ENCODE measurements at places on chromosomes 3 and 15.

- no peak for ATAC-seq
Measured at GRCh38 chr15:79562899-79563298, 130.8 kb downstream of the MINAR1 start.

DNA sequence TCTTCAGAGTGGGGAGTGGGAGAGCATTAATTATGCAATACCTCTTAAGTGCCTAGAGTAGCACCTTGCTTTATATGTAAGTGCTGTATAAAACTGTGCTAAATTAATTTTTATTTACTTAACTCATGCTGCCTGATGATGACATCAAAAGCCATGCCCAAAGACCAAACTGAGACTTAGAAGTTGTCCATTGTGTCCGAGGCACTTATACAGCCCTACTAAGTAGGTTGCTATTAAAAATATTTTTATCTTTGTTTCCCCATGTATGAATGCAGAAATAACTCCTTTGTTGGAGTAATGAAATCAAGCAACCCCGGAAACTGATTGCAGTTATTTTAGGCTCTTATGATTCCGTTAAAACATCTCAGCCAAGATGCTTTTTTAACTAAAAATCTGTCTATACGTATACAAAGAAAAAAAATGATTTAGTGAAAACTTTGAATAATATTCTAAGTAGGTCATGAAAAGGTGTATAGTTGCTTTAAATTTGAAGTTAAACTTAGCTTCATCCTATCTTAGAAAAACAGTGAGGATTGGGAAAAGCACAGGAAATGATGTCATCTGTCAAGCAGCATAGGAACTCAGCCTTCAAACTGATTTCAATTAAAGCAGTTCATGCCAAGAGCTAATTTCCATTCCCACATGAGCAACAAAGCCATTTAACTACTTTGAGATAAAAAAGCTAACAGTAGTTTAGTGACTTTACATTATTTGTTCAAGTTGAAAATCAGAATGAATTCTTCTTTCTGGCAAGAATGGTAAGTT is 43.0 kb downstream of the FBN1 start:
- ATAC-seq, result no peak

- ATAC-seq, result no peak
Measured at GRCh38 chr3:66490214-66490613, 10.6 kb downstream of the LRIG1 start.

DNA sequence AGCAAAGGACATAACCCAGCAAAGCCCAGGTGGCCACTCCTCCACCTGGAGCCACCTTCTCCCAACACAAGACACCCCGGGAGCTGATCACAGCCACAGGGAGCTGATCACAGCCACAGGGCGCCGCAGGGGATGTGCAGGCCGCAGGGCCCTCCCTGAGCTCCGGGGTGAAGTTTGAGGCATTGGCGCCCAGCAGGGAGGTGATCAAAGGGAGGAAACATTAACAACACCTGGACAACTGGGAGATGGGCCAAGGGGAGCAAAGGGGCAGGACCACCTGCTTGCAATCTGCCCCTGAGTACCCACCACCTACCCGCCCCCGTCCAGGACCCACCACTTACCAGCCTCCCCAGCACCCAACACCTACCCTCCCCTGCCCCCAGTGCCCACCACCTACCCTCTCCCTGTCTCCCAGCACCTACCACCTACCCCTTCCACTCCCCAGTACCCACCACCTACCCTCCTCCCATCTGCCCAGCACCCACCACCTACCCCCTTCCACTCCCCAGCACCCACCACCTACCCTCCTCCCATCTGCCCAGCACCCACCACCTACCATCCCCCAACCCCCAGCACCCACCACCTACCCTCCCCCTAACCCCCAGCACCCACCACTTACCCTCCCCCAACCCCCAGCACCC is 2.4 kb downstream of the UROC1 start:
- peak; percentile 54 for ATAC-seq

DNA sequence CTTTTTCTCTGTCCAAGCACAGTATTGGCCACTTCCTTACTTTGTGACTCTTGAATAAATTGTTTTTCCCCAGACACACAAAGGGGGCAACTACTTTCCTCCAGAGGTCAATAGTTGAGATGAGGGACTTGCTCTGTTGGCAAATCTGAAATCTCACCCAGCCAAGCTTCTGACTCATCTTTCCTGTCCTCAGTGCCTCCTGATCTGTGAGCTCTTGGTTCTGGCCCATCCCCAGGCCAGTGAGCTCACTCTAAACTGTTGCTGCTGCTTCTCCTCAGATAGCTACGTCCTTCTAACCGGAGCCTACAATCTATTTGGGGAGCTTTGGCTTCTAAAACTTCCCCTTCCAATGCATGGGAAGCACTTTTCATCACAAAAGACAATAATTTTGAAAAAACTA is 50.0 kb upstream of the NMD3 start:
- no peak for ATAC-seq
